ENCODE measurements at places on chromosomes 12 and 14.

DNA sequence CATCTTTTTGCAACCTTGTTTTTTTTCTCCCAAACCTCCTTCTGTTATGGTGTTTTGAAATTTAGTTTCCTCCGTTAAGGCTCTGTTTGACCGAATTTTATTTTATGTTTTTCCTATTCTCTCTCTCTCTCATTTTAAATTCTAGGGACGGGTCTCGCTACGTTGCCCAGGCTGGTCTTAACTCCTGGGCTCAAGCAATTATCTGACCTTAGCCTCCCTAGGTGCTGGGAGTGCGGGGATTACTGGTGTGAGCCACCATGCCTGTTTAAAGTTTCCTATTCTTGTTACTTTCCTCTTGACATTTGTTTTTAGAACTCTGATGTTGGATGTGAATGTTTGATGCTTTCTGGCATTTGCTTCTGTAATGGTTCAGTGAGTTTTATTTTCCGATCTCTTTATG, 1.0 kb downstream of the ZC3H14 start:
- DNase-seq, result no peak

GRCh38 chr12:33605757-33606156, 166.1 kb upstream of the SYT10 start:
- DNase-seq, result no peak

- DNase-seq, result no peak
Measured at GRCh38 chr14:68423686-68424085, 369.2 kb downstream of the ZFP36L1 start.

- DNase-seq, result no peak
Measured at GRCh38 chr12:47754126-47754525, 4.6 kb downstream of the RAPGEF3 start.

- no peak for DNase-seq
Measured at GRCh38 chr14:89424241-89424640, 7.2 kb upstream of the FOXN3 start.

DNA sequence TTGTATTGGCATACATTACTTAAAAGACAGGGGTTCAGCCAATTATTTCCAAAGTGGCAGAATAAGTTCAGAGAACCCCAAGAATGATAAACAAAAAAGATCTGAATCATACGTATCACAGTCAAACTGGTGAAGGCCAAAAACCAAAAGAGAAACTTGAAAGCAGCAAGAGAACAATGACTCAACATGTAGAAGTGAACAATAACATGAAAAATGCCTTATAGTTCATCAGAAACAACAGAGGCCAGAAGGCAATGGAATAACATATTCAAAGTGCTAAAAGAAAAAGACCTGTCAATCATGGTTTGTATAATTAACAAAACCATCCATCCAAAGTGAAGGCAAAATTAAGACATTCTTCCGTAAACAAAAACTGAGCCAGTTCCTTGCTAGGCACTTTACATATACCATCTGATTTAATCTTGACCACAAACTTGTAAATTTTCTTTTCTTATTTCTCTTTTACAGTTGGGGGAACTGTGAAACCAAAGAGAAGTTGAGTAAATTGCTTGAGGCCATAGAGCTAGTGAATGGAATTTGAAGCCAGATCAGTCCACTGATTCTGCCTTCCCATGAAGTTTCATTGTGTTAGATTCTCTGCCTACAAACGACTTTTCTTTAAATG, 232.1 kb upstream of the SEL1L start:
- no peak for DNase-seq

GRCh38 chr14:26905229-26905628, 307.4 kb upstream of the NOVA1 start:
- DNase-seq, result no peak

DNA sequence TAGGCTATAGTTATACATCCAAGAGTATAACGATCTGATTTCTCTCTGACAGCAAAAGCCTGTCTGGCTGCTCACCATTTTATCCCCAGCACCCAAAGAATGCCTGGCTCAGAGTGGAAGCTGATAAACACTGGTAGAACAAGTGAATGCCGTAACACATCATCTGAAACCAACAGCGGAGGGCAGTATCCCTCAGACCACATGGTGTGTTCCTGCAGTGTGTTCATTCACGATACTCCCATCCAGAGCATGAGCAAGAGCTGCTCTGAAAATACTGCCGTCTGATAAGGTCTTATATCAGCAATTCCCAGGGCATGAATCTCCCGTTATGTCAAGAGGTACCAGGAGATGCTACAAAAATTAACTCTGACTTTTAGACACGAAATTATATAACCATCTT, 95.9 kb downstream of the TTC7B start:
- no peak for DNase-seq

GRCh38 chr12:75364919-75365318, 26.0 kb upstream of the GLIPR1L2 start:
- DNase-seq, result no peak

DNA sequence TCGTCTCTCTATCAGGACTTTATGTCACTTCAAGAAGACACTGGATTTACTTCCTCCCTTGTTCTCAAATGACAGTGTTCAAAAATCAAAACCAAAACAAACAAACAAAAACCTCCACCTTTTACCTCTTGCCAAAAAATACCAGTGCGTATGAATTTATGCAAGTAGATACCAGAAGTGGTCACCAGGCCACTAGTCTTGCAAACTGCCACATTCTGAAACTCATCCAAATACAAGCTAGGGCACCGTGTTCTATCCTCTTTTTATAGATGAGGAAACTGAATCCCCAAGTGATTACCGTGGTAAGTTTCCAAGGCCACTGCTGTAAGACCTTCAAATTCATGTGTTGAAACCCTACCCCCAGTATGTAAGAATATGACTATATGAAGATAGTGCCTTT, 343.9 kb upstream of the KITLG start:
- DNase-seq, result no peak

GRCh38 chr12:114405519-114406271, at the start of gene TBX5:
TBX5 (minus strand) TSS chr12:114406144; CDS start chr12:114403898, 2,246 bp downstream.
- DNase-seq, result no peak

DNA sequence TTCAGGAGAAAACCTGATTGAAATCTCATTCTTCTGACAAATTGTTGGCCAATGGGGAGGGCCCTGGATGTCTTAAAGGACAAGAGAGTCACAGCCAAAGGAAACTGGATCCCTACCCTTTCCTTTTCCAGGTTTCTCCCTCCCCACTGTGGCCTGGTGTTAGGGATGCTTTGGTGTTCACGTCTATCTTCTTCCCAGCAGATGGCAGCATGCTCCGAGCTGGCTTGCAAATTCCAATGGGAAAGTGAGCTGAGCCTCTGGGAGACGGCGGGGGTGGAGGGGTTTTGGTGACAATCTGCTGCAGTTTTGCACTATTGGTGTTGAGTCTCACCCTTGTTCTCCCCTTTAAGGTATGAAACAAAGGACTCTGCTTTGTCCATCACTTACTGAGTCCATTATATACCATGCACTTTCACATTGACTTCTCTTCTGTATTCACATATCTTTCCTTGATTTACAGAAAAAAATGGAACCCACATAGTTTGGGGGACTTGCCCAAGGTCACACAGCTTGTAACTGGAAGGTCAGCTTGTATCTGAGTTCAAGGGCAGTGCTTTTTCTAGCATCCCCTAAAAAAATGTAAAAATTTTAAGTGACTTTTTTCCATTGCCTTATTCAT, 39.3 kb downstream of the CCDC177 start:
- no peak for DNase-seq

DNA sequence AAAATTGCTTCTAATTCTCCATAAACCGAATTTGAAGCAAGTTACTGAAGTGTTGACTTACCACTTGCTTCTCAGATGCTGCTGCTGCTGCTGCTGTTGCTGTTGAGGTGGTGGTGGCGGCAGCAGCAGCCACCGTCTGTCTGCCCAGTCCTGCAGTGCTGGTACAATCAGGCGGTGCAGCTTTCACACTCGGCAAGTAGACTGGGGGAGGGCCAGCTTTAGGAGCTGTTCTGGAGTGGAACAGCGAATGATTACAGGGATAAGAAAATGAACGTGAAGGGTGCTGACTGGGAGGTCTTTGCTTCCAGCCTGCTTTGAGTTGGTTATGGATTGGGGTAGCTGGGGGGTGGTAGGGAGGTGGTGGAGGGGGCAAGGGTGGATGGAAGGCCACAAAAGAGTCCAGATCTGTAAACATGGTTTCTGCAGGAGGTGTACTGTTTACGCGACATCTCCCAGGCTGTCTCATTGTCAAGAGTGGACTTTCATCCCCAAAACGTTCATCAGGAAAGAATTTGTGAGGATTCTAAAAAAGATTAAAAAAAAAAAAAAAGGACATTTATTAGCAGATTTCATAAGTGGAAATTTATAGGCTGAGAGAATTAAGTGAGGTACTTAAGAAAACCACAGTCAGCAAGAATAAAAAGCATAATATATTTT, 38.8 kb downstream of the UBR7 start:
- DNase-seq, result no peak

DNA sequence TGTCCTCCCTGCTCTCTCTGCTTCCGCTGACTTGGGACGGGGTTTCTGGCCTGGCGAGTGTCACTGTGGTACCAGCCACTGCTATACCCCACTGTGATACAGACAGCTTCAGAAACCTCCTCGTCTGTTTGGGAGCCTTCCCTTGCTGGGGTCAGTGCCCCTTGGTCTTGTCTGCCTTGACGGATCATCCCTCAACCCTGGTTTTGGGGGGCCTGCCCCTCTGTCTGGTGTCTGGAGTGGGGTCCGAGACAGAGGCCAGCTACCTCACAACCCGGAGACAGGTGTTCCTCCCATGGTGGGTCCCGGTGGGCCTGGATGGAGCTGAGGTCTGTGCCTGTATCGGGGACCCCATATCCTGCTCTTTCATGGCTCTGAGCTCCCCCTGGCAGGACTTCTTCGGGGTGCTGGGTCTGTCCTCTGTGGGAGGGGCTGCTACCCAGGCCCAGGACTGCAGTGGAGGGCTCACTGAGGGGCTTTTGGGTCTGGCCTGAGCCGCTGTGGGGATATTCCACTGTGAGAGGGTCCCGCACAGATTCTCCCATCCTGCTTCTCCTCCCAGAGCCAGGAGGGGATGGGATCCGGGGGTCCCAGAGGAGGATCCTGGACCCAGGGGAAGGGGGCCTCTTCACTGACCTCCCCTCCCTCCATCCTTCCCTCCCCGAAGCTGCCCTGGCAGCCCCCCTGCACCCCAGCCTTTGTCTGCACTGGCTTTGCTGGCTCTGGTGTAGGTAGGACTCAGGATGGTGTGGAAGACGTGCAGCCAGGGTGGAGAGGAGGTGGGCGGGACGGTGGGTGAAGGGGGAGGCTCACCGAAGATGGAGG, 365.5 kb downstream of the TMEM121 start:
- DNase-seq, result no peak

DNA sequence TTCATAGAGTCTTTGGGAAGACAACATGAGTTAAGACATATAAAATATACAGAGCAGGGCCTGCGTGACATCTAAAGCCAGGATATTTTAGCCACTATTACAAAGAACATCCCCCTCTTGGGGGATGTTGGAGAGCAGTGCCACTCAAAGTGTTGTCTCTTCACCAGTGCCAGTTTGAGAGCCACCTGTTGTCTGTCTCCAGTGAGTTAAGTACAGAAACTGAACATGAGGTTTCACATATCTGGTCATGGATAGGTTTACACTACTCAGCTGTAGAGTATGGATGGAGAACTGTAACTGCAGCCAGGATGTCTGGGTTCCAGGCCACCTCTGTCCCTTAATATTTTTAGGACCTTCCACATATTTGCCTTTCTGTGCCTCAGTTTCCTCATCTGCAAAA, 39.1 kb downstream of the RNFT2 start:
- no peak for DNase-seq

GRCh38 chr12:120680165-120680738, 6.7 kb upstream of the MLEC start:
- no peak for DNase-seq

DNA sequence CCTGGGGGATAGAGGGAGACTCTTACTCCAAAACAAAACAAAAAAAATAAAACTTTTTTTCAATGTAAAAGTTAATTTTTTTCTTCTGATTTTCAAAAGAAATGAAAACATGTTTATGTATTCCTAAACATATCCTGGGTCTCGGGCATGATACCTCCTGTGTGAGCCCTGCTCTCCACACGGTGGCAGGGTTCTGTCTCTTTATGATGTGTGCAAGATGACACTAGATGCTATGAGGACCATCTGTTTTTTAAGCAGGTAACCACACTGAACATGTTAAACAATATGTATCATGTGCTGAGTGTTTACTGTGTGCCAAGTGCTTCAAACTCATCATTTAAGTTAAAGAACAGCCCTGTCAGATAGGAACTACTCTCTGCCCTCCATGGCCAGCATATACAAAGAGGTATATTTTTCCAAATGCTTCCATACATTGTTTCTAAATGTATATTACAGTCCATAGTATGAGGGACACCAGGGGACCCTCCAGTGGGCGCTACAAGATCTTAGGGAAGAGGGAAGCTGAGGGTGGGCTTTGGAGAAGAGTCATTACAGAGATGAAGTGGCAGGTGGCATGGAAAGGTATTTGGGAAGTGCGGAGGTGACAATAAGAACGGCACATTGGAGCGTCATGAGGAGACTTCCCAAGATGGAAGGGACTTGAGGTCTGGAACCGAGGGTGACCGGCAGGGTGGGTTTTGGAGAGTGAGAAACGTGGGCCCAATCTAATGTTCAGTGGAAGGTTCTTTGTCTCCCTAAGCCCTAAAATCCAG, 28.5 kb downstream of the FOS start:
- no peak for DNase-seq

GRCh38 chr12:111330800-111331752, 37.8 kb downstream of the PHETA1 start:
- peak; percentile 22 for DNase-seq

DNA sequence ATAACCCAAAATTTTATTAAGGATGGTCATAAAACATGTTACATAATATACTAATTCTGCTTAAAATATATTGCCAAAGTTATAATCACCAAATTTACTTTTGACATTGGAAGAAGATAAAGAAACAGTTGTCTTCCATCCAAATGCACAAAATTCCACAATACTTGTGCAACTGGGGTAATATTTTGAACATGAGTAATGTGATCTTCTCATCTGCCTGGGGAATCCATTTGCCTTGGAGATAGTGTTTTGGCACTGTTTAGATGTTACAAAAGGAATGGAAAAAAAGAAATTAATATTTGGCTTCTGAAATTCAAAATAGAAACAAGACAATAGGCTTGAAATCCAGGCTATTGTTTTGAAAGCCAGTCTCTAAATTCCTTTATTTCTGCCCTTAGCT, 9.1 kb downstream of the GPR19 start:
- DNase-seq, result no peak

GRCh38 chr12:57539134-57539768, 7.7 kb downstream of the DCTN2 start:
- DNase-seq, result no peak

Measured in glomerular endothelial cell (primary cell).